Adrenal gland (tissue), 19 donors: ENCODE measurements at places on chromosomes 1 and 21.

DNA sequence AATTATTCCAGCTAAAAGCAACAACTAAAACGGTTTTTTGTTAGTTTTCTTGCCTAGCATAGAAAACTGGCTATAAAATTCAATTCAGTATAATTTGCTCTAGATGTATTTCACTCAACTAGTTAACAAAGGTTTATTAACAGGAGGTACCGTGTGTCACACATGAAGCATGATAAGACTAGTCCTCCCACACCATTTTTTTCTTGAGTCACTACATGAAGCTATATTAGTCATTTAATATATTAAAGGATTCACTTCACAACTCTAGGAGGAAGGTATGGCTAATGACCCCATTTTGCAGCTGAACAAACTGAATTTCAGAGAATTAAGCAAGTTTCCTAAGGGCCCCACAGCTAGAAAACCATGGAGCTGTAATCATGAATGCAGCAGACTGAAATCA lies 307.8 kb upstream of the USP25 start:
- no peak for DNase-seq

GRCh38 chr21:15240848-15241247 lies 176.0 kb upstream of the NRIP1 start:
- no peak for DNase-seq

- no peak for DNase-seq
These were observed 95.6 kb upstream of the GPR52 start for GRCh38 chr1:174352117-174352516.

- DNase-seq = no peak
These were observed 265.4 kb downstream of the FOXD2 start for GRCh38 chr1:47703156-47703825.

DNA sequence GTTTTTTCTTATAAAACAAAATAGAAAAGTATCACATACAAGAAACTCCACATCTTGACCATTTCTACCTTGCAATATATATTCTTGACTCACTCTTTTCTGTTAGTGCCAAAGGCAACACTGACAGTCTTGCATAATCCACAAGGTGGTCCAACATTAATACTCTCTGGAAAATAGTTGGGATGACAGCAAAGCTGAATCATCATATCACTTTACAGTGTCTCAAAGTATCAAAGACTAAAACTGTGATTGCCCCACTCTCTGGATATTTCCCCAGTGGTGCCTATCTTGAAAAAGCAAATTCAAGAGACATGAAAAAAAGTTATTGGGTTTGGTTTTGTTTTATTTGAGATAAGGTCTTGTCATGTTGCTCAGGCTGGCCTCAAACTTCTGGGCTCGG lies 14.6 kb upstream of the TGFBR3 start:
- DNase-seq = no peak

GRCh38 chr1:198848206-198848605 lies 209.4 kb downstream of the PTPRC start:
- no peak for DNase-seq

DNA sequence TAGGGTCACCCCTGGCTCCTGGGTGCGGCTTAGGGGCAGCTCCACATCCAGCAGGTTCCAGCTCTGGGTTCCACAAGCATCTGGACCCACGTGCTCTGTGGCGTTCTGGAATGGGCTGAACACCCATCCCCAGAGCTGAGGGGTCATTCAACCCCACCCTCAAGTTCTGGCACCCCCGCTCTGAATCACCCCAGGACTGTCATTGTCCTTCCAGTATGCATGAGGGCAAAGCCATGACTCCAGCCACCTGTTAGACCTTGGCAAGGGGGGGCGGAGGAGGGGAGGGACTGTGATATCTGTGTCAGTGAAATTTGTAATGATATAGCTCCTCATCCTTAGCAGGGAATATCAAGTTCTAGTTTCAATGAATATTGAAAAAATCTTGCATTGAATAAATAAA lies 12.3 kb downstream of the INSRR start:
- no peak for DNase-seq

- DNase-seq = no peak
These were observed 136.2 kb upstream of the DUSP10 start for GRCh38 chr1:221878134-221878533.

GRCh38 chr1:14027099-14027498 lies 327.1 kb downstream of the PRDM2 start:
- no peak for DNase-seq

- DNase-seq = no peak
These were observed 5.4 kb upstream of the SAMD11 start for GRCh38 chr1:918353-918752.

GRCh38 chr1:94303005-94303404 lies 65.6 kb upstream of the ARHGAP29 start:
- DNase-seq = no peak

- no peak for DNase-seq
These were observed 41.0 kb upstream of the RASAL2 start for GRCh38 chr1:178052650-178053461.

DNA sequence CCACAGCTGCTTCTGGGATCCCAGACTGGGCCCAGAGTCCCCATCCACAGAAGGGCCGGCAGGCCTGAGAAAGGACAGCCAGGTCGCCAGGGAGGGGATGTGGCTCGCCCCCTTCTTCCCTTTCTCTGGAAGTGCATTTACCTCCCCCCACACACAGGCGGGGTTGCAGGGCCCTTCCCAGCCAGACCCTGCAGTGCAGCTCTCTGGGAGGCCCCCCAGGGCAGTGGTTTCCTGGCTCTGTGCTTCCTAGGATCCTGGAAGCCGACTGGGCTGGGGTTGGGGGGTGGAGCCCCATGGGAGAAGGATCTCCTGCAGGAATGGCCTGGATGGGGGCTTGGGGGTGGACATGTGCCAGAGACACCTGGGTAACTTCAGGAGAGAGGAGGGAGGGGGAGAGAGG lies 4.2 kb upstream of the COL6A1 start:
- no peak for DNase-seq

- no peak for DNase-seq
These were observed 265.8 kb downstream of the NFIA start for GRCh38 chr1:61348025-61348665.

- no peak for DNase-seq
These were observed 48.3 kb downstream of the SIM2 start for GRCh38 chr21:36747041-36747814.
